Spinal cord (tissue), 10 donors: ENCODE measurements at places on chromosomes 11 and 22. TPM values are rescaled to one million over a fixed set of nuclear protein-coding genes. Genes with fewer than 3 reads are reported as not detected.

FXYD2 gene
- 1.3 TPM for polyA plus RNA-seq

NCAM1 gene
- 523 TPM for polyA plus RNA-seq

MYRF gene
- polyA plus RNA-seq, result 135 TPM

PARVG gene
- polyA plus RNA-seq, result 7.0 TPM
